ENCODE measurements at places on chromosomes 16 and 17.
A peak's percentile ranks its signal among the peaks of the same experiment; 100 is the strongest.

DNA sequence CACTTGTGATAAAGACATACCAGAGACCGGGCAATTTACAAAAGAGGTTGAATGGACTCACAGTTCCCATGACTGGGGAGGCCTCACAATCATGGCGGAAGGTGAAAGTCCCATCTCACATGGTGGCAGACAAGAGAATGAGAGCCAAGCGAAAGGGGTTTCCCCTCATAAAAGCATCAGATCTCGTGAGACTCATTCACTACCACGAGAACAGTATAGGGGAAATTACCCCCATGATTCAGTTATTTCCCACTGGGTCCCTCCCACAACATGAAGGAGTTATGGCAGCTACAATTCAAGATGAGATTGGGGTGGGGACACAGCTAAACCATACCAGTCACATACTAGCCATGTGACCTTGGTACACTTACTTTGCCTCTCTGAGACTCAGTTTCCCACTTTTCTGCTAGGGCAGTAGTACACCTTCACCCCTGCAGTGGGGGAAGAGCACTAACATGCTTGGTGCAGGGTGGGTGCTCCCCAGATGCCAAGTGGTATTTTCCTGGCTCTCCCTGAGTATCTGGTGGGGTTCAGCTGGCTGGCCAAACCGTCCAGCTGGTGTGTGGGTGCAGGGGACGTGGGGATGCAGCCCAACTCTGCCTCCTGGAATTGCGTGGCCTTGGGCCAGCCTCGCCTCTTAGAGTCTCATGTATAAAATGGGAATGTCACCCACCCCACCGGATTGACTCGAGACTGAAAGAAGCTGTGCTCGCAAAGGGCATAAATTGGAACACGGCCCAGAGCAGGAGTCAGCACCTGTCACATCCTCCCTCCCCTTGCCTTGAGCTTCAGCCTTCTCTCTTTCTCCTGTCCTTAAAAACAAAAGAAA, 364.1 kb downstream of the CPPED1 start:
- no peak for DNase-seq

- peak; percentile 88 for DNase-seq
Measured at GRCh38 chr17:45902892-45903346, 8.6 kb downstream of the MAPT start.

DNA sequence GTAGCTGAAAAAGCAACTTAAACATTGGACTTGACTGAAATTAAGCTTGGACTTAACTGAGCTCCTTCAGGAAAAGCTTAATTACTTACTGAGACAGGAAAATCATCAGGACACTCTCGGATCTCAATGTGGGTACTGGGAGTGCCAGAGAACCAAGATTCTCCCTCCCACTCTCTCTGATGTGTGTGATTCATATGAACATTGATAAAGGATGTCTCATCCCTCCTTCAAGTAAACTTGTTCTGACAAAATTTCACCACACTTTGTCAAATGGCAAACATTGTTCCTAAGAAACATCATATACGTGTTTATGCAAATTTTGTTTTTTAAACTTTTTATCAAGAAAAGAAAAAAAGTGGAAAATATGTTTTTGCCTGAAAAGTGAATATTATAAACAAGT, 4.1 kb upstream of the SLFN5 start:
- DNase-seq, result no peak

GRCh38 chr16:8005096-8005860, 585.0 kb downstream of the TMEM114 start:
- DNase-seq, result no peak
